ENCODE measurements at places on chromosomes 5 and 9.

GRCh38 chr5:124519396-124519795 lies 227.0 kb downstream of the ZNF608 start:
- no peak for DNase-seq

DNA sequence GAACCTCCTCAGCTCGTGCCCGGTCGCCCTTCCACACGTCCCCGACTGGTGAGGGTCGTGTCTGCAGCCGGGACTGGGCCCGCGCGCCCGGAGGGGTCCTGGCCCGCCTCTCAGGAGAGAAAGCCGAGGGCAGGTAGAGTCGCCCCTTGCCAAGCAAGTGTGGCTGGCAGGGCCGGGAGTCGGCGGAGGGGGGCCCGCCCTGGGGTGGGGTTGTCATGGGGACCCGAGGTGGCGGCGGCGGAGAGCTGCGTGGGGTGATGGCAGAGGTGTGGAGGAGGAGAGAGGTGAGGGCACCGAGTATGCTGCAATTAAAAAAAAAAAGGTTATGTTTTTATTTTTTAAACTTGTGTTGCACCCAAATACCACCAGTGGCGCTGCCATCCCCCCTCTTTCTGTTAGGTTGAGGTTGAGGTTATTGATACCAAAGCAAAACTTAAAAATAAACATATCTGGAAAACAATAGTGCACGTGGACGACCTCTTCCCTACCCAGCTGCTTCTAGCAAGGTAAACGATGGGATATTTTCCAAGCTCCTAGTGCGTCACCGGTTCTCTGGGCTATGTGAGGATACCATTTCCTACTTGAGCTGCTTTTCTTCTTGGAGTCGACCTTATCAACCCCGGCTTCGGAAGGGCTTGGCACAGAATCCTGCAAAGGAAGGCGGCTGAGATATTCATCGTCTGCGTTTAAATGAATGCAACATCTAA lies 660 bp downstream of the SCAMP1 start:
- DNase-seq = peak; percentile 64

DNA sequence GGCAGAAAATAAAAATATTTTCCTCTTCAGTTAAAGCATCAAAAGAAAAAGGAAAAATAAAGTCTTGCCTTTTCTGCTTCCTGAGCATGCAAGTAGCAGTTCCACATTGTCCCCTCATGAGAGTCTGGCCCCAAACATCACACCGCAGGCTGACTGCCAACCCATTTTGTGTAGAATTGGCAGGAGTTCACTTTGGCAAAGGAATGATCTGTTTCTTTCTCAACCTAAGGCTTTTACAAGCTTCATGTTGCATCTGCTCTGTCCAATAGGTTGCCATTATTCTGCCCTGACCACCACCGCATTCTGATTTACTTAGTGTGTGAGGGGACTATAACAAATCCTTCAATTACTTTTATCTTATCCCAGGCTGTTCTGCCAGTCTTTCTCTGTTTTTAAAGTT lies 249.5 kb downstream of the ISL1 start:
- DNase-seq = peak; percentile 1

DNA sequence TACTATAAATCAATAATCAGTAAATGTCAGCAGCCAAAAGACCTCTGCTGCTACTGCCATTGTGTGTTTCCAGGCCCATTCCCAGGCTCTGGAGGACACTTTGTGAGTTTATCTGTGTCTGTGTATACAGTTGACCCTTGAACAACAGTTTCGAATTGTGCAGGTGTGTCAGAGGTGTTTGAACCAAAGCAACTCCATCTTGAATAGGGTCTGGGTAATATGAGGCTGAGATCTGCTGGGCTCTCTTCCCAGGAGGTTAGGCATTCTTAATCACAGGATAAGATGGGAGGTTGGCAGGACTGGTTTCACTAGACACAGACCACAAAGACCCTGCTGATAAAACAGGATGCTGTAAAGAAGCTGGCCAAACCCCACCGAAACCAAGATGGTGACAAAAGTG lies 2.3 kb upstream of the TBCA start:
- no peak for DNase-seq

- no peak for DNase-seq
Observed at GRCh38 chr9:137023157-137023556, 4.9 kb downstream of the ABCA2 start.

DNA sequence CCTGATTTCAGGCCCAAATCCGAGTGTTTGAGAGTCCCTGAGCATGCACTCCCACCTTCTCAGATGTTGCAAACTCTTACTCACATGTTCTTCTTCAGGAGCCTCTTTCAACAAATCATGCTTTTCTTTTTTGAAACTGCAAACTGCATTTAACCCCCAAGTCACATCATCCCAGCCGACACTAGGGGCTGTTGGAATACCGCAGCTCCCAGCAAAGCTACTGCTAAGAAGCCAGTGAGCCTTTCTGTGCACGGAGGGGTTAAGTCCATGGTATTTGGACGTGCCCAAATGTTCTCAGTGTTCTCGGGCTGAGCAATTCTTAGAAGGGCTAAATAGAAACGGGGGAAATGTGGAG lies 282.9 kb downstream of the NFIB start:
- no peak for DNase-seq

- no peak for DNase-seq
Observed at GRCh38 chr9:95226921-95227320, 90.6 kb downstream of the FANCC start.

GRCh38 chr9:4936277-4936676 lies 48.8 kb upstream of the JAK2 start:
- no peak for DNase-seq

GRCh38 chr5:125538469-125538868 lies 792.0 kb upstream of the ZNF608 start:
- no peak for DNase-seq

DNA sequence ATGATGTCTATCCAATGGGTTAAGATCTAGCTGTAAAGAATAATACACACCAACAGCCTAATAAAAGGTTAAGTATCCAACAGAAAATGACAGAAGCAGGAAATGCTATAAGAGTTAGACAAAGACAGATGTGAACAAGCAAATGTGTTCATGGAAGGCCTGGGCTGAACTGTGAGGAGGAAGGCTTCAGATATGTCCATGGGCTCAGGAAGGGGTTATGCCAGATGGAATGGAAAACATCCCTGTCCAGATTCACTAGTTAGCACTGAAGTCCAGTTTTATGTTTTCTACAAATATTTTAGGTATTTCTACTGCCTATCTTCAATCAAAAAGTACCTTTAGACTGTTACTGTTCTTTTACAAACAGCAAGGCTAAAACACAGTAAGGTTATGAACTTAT lies 27.1 kb downstream of the ERAP1 start:
- DNase-seq = no peak

GRCh38 chr5:125411744-125412560 lies 665.5 kb upstream of the ZNF608 start:
- no peak for DNase-seq

- DNase-seq = no peak
Observed at GRCh38 chr5:122863721-122864120, 18.3 kb downstream of the SNX24 start.

- DNase-seq = no peak
Observed at GRCh38 chr9:22029231-22029630, 20.1 kb upstream of the CDKN2B start.

- no peak for DNase-seq
Observed at GRCh38 chr5:98583586-98583985, 189.9 kb upstream of the RGMB start.

GRCh38 chr9:127971357-127972235 lies 9.2 kb downstream of the EEIG1 start:
- peak; percentile 96 for DNase-seq

DNA sequence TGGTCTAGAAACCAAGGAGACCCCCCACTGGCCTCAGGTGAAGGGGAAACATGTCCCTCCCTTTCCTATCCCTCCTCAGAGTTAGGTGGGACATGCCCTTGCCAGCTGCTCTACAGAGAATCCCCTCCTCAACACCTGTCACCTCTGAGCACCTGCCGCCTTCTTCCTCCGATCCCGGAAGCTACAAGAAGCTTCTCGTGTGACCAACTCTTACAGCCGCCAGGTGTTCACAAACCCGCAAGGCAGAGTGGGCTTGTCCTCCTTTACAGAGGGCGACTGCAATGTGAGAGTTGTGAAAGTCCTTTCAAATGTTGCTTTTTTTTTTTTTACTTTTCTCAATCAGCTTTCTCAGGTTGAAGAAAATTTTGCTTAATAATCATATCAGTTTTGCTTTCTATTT lies 3.7 kb upstream of the ICE1 start:
- DNase-seq = no peak

DNA sequence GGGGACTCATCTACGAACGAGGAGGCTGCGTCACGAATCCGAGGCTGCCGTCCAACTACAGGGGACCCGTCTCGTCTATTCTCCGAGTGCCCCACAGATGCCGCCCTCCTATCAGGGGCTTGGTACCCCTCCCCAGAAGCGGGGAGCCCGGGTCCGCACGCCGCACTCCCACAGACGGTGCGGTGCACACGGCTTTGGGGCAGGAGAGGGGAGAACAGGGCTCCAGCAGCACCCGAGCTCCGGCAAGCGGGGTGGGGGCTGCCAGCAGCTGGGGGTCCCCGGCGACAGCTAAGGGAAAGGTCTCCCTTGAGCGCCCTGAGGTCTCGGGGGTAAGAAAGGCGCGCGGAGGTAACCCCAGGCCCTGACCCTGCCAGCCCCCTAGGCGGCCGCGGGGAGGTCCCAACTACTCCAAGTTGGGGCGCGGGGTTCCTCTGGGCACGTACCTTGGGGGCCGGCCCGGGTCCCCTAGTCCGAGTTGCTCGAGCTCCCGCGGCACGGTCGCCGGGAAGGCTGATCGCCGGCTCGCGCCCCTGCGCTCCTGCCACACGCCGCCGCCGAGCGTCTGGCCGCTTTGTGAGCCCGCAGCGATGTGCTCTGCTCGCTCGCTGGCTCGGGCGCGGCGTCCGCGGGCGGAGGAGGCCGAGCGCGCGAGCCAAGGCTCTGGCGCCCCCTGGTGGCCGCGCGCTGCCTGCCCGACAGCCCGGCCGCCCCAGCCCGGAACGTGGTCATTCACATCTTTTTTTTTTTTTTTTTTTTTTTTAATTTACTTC lies at the start of gene SPOCK1:
TSS of gene SPOCK1 (minus strand) at position 591 of the 770 bp plus-strand sequence.
- DNase-seq = peak; percentile 39

Data from hypothalamus (tissue), 51 donors.